ENCODE measurements at places on chromosomes 1 and 21.

DNA sequence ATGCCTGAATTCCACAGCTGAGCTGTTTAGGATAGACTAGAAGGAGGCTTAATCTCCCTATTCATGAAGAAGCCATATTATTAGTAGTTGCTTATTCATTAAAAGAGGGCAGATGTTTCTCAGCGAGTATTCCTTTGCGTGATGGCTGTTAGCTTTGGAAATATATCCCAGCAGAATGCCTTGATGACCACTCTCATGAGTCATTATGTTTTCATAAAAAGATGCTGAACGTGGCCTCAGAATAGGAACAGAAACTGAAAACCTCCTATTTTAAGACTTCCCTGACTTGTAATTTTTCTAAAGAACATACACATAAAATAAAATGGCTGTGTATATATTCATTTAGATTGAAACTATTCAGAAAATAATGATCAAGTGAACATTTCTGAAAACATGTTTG is 9.6 kb upstream of the PLA2G4A start:
- DNase-seq, result peak; percentile 4

DNA sequence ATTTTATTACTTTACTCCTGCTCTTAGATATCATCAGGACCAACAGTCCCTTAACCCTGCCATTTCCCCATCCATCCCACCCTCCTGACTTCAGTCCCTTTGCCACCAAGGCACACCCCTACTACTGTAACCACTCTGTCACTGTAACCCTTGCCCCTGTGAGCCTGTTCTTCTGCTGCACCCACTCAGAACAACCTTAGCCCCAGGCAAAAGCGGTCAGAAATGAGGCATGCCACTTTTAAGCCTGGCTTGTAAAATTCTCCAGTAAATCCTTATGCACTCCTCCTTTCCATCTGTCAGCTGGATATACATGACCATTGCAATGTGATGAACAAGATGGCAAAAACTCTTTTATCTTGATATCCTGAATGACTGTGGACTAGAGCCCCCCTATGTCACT is 555.0 kb upstream of the PLXNA2 start:
- peak; percentile 49 for DNase-seq

DNA sequence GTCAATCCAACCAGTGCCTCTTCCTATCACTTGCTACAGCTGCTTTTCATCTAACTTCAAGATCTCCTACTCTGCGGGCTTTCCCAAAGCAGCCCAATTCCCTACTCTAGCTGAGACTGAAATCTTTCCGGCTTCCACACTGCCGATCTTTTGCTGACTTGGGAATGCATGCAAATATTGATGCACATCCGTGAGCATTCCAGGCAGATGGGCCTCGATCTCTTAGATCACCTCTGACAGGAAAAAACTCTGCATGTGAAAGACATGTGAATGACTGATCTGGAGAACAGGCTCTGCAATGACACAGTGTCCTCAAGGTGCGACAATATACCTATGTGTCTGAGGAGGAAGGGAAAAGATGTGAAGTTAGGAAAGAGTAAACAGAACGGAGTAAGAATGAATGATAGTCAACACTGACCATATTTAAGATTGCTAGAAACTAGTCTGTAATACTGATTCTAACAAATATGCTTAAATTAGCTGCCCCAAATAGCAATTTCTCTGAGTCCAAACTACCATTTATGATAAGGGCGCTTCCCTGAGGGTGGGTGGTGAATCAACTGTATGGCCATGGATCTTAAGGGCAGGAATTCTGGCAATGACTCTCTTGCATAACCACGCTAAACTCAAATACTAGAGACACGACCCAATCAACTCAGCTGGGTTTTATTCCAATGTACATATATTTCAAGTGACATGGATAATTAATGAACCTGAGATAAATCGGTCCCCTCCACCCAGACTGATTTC is 8.4 kb downstream of the TAF5L start:
- no peak for DNase-seq

- DNase-seq, result no peak
These were observed 53.4 kb upstream of the ATP5PO start for GRCh38 chr21:33968995-33969348.

GRCh38 chr1:26541431-26541815 is 11.9 kb downstream of the RPS6KA1 start:
- DNase-seq, result no peak

DNA sequence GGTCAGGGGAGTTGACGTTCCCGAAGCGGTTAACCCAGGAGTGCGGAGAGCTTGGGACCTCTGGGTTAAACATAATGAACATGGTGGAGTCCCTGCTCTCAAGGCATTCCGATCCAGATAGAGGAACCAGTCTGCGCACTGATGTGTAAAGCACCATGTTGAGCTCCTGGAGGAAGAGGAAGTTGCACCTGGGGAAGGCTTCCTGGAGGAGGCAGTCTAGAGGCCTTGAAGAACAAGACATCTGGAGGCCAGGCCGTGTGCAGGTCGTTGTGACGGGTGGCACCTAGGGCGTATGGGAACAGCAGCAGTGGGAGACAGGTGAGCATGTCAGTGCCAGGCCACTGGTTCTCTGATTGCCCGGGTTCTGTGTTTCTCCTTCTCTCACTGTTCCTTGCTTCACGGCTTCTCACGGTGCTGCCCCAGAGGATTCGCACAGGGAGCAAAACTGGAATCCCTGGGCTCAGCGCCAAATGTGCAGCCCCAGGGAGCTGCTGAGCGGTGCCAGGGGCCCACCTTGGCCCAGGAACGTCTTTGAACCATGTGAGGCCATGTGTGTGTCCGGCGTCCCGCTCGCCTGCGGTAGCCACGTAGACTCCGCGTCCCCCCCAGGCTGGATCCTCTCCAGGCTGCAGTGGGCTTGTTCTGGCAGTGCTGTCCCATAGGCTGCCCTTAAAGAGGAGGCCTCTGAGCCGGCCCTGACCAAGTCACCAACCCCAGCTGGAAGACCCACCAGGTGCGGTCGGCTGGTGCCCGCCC is 122.9 kb upstream of the GALNT2 start:
- DNase-seq, result no peak

- DNase-seq, result peak; percentile 24
These were observed 8.8 kb upstream of the CEP85 start for GRCh38 chr1:26225033-26225831.

- DNase-seq, result no peak
These were observed 1.4 kb upstream of the PAPPA2 start for GRCh38 chr1:176461576-176461975.

DNA sequence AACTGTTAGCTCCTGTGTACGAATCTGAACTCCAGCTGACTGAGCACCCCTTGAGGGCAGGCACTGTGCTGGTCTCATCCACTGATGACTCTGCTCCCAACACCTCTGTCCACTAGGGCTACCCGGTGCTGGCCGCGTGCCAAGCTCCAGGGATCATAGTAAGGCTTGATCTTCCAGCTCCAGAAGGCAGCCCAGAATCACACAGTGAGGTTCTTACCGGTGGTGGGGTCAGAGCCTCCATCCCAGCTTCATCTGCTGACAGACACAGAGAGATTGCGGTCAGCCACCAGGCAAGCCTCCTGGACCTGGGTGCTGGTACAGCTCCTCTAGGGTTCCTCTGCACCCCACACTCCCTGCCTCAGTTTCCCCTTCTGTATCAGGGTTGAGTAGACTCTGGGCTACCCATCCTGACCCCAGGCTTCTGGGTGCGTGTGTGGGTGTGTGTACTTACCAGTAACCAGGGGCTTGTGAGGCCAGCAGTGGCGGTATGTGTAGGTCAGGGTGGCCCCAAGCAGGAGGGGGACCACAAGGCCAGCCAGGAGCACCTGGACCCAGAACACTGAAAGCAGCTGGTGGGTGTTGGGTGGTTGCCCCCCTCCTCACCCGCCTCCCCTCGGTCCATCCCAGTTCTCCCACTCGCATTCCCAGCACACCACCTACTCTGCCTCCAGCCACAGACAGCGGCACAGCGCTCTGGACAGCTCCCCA is 3.4 kb downstream of the TNFRSF25 start:
- no peak for DNase-seq

DNA sequence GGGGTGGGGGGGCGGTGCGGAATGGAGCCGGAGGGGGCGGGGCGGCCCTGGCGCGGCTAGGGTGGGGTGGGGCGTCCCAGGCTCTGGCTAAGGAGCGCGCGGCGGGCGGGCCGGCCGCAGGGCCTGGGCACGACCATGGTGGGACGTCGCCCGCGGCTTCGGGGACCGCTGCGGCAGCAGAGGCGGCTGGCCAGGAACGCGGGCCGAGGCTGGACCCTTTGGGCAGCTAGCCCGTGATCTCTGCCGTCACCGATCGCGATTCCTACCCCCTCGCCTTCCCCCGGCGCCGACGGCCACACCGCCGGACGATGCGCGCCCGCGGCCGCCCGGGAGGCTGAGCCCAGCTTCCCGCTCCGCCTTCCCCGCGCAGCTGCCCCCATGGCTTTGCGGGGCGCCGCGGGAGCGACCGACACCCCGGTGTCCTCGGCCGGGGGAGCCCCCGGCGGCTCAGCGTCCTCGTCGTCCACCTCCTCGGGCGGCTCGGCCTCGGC is at the start of gene MAP3K21:
MAP3K21 (plus strand) TSS at position 74 of the 491 bp plus-strand sequence; CDS start at position 379, 305 bp downstream.
- DNase-seq, result no peak

DNA sequence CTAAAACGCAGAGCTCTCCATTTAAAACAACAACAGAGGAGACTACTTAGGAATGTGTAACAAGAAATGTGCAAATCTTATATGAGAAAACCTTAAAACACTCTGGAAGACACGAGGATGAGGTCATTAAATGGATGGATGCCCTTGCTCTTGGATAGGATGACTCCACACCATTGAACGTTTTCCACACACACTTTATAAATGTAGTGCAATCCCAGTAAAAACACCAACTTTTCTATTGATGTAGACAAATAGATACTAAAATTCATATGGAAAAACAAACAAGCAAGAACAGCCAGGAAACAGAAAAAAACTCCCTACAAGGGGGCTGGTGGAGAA is 18.4 kb upstream of the COL6A1 start:
- no peak for DNase-seq

Data from NCI-H524 (cell line).